ENCODE measurements at places on chromosomes 4 and X. TPM values are rescaled to one million over a fixed set of nuclear protein-coding genes. Genes with fewer than 3 reads are reported as not detected.
A peak's percentile ranks its signal among the peaks of the same experiment; 100 is the strongest.

DNA sequence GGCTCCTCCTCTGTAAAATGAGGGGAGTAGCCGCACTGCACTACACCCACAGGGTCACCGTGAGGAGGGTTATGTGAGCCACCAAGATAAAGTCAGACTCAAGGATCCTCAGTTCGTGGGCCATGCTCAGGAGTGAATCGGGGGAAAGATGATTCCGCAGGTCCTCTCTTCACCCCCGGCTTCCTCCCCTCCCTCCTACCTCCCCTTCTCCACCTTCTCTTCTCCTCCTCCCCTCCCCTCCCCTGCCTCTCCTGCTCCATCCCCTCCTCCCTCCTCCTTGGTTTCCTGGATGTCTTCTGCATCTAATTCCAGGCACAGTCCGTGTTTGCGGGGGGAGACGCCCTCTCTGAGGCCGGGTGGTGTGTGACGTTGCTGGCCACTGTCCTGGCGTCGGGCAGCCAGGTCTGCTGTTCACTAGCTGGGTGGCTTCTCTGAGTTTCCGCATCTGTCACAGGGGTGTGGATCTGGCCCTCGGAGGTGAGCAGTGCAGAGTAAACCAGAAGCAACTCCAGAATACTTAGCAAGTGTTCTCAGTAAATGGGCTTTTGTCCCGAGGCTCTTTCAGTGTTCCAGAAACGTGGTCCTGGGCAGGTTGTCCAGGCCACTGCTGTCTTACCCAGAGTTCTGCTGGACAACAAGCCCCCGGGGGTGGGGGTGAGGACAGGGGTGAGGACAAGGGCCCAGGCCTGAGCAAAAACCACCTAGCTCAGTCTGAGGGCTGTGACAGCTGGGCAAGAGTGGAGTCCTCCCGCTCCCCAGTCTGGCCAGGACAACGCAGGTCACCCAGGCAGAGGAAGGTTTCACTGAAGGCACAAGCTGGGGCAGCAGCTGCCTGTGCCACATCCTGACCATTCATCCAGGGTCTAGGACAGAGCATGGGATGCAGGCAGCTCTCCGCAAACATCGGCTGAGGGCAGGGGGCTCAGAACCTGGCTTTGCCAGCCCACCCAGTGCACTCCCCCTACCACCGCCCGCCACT is 92.4 kb downstream of the PPP2R2C start:
- DNase-seq: peak; percentile 11

- DNase-seq: no peak
Measured at GRCh38 chr4:134888156-134888555, 686.6 kb upstream of the PABPC4L start.

BEX2 gene
- 13.4 TPM for total RNA-seq

USP46 gene
- total RNA-seq: 11.1 TPM

DNA sequence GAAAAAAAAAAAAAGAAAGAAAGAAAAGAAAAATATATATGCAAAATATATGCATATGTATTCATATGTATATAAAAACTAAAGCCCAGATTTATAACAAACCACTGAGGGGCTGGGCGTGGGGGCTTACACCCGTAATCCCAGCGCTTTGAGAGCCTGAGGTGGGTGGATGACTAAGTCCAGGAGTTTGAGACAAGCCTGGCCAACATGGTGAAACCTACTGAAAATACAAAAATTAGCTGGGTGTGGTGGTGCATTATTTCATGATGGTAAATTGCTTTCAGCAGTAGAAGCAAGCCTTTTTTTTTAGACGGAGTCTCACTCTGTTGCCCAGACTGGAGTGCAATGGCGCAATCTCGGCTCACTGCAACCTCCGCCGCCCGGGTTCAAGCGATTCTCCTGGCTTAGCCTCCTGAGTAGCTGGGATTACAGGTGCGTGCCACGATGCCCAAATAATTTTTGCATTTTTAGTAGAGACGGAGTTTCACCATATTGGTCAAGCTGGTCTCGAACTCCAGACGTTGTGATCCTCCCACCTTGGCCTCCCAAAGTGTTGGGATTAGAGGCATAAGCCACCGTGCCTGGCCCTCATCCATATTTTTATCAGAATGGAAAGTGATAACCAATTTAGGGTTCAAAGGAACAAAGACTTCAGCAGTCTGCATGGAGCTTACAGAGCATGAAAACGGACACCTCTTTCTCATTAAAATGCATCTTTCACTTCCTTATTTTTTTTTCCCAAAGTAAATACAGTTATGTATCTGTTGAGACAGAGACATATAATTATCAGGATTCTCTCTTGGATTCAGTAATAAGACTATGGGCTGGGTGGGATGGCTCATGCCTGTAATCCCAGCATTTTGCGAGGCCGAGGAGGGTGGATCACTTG is 27.7 kb upstream of the MOB1B start:
- no peak for DNase-seq

DNA sequence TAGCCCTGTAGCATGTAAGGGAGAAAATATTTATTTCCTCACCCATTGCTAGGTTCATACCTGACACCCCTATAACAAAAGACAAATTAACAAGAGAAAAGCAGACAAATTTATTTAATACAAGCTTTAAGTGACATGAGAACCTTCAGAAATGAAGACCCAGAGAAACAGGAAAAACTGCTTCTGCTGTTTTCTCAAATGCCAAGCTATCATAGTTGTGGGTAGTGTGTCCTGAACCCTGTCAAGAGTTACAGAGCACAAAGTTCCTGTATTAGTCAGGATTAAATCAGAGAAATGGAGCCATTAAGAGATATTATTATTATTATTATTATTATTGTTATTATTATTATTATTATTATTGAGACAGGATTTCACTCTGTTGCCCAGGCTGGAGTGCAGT is 17.5 kb downstream of the CCDC160 start:
- no peak for DNase-seq

- no peak for DNase-seq
Measured at GRCh38 chrX:10893976-10894375, 217.2 kb upstream of the HCCS start.

GRCh38 chr4:144374065-144374464 is 233.5 kb upstream of the GYPA start:
- no peak for DNase-seq

- no peak for DNase-seq
Measured at GRCh38 chr4:96145601-96146000, 305.7 kb downstream of the PDHA2 start.

Measured in pancreas (tissue), 10 donors.